ENCODE measurements at places on chromosomes 16 and 17. TPM values are rescaled to one million over a fixed set of nuclear protein-coding genes. Genes with fewer than 3 reads are reported as not detected.

The GLTPD2 gene
- polyA plus RNA-seq, result not detected

The CD7 gene
- polyA plus RNA-seq, result 0.45 TPM

The DLX4 gene
- 0.09 TPM for polyA plus RNA-seq

The PRAC1 gene
- not detected for polyA plus RNA-seq

The ACSM3 gene
- 8.1 TPM for polyA plus RNA-seq

The MPRIP gene
- polyA plus RNA-seq, result 228 TPM

The MRC2 gene
- polyA plus RNA-seq, result 36.7 TPM

The METTL22 gene
- polyA plus RNA-seq, result 26.9 TPM

The CRYBA1 gene
- not detected for polyA plus RNA-seq

The CDRT15 gene
- polyA plus RNA-seq, result not detected

The FKBP10 gene
- 24.8 TPM for polyA plus RNA-seq

The NEUROD2 gene
- polyA plus RNA-seq, result not detected

The CEP112 gene
- polyA plus RNA-seq, result 11.1 TPM

The TP53TG3C gene
- polyA plus RNA-seq, result not detected

The TRIM65 gene
- polyA plus RNA-seq, result 7.9 TPM

The PROCA1 gene
- 2.2 TPM for polyA plus RNA-seq

The ATP2A1 gene
- polyA plus RNA-seq, result 0.11 TPM

The RNU2-1 gene
- polyA plus RNA-seq, result not detected

The CCL5 gene
- 1.6 TPM for polyA plus RNA-seq

The SLC16A11 gene
- polyA plus RNA-seq, result 11.3 TPM

The MT1E gene
- 129 TPM for polyA plus RNA-seq

The NME2 gene
- polyA plus RNA-seq, result 488 TPM

The C1QL1 gene
- 2.0 TPM for polyA plus RNA-seq

The RASL10B gene
- 37.2 TPM for polyA plus RNA-seq

The PPP1R1B gene
- polyA plus RNA-seq, result 4.4 TPM

The KRTAP1-1 gene
- polyA plus RNA-seq, result not detected

The PRSS36 gene
- 1.1 TPM for polyA plus RNA-seq

The MT1X gene
- 287 TPM for polyA plus RNA-seq

The TMEM235 gene
- polyA plus RNA-seq, result not detected

The HEXD gene
- polyA plus RNA-seq, result 22.5 TPM

The KRT9 gene
- polyA plus RNA-seq, result not detected

The SEPTIN1 gene
- 1.6 TPM for polyA plus RNA-seq

The CTRB2 gene
- polyA plus RNA-seq, result 0.14 TPM

The MYO1D gene
- polyA plus RNA-seq, result 5.8 TPM

The PMP22 gene
- 127 TPM for polyA plus RNA-seq

The SRSF1 gene
- polyA plus RNA-seq, result 58.9 TPM
